ENCODE measurements at places on chromosomes 16 and 17. TPM values are rescaled to one million over a fixed set of nuclear protein-coding genes. Genes with fewer than 3 reads are reported as not detected.
A peak's percentile ranks its signal among the peaks of the same experiment; 100 is the strongest.

DNA sequence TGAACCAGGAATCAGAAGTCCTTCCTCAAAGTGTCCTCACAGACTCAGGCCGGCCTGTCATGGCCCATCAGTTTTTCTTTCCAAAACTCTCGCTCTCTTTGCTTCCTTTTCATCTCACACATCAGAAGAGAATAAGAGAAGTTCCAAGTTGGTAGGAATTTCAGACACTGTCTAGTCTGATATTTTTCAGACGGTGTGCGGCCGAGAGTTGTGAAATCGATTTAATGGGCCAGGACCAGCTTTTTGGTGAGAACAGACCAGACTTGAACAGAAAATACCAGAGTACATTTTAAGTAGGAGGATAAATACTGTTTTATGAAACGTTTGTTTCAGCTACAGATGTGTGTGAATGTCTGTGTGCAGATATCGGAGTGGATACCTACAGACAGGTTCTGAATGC is 24.8 kb upstream of the RCVRN start:
- no peak for DNase-seq
- no peak overlapping the region for H3K4me3 ChIP-seq
- no peaks in the 10 kb centered on the region for H3K27me3 ChIP-seq
- H3K27ac ChIP-seq: no peak overlapping the region
- no peaks in the 10 kb centered on the region for H3K36me3 ChIP-seq

Gene NAGS
- total RNA-seq: 0.60 TPM

Gene ESRP2
- total RNA-seq: 0.10 TPM

DNA sequence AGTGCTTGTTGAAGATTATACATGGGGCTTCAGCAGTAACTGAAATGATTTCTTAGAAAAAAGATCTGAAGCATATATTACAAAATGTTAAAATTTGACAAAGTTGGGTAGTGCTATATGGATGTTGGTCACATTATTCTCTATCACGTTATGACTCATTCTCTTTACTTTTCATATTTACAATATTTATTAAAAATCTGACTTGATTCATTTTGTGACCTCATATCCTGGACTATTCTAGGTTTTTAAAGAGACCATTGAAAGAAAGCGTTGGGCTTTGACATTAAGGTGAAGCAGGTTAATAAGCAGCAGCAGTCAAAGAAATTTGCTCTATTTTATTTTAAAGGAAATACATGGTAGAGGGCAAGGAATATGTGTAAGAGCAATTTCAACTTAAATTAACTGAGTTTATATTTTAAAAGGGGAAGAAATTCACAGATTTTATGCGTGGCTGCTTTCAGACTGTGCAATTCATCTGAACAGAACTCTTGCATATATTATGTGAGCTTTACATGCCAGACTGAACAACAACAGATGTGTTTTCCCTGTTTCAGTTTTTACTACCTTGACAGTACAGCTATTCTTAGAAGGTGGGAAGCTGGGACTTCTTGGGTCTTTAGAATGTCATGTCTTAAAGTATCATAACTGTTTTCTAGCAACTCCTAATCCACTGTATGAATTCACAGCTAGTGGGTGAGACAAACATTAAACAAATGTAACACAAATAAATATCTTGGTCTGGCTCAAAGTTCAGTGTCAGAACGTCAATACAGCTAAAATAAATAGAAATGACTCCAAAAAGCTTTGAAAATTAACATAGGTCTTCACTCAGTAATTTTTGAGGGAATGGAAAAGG is 10.4 kb upstream of the FAM20A start:
- no peak for DNase-seq
- no peak overlapping the region for H3K27ac ChIP-seq
- H3K4me3 ChIP-seq: no peak overlapping the region
- no peaks in the 10 kb centered on the region for H3K4me1 ChIP-seq
- H3K36me3 ChIP-seq: no peaks in the 10 kb centered on the region

- peaks cover 2% of the 10 kb centered on the region for H3K27me3 ChIP-seq
- peak overlapping the region; percentile 98 for H3K27ac ChIP-seq
- DNase-seq: no peak
- H3K4me1 ChIP-seq: peaks cover 52% of the 10 kb centered on the region
These were observed 742 bp upstream of the FBXO31 start for GRCh38 chr16:87384162-87384874.

Gene ZPBP2
- total RNA-seq: not detected

- peaks cover 11% of the 10 kb centered on the region for H3K4me1 ChIP-seq
- H3K36me3 ChIP-seq: peaks cover 9% of the 10 kb centered on the region
- H3K27ac ChIP-seq: no peak overlapping the region
These were observed 21.1 kb upstream of the CDRT4 start for GRCh38 chr17:15488557-15488956.

DNA sequence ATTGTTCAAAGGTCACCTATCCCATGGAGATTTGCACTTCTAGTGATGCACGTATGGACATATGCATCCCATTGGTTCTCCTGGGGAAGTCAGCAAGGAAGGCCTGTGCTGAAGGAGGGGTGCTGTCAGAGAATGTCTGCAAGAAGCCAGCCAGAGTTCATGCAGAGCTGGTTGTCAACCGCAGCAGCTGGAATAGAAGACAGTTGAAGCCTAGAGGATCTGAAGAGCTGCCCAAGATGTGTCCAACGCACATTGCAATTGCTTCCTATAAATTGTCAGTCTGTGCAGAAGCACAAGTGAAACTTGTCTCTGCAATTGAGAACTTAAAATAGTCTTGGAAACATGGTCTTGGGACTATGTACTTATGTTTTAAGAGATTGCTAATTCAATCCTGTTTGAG is 82.1 kb upstream of the CNTNAP4 start:
- H3K36me3 ChIP-seq: no peaks in the 10 kb centered on the region
- no peaks in the 10 kb centered on the region for H3K4me1 ChIP-seq
- no peak overlapping the region for H3K4me3 ChIP-seq
- no peak overlapping the region for H3K27ac ChIP-seq
- no peaks in the 10 kb centered on the region for H3K27me3 ChIP-seq

DNA sequence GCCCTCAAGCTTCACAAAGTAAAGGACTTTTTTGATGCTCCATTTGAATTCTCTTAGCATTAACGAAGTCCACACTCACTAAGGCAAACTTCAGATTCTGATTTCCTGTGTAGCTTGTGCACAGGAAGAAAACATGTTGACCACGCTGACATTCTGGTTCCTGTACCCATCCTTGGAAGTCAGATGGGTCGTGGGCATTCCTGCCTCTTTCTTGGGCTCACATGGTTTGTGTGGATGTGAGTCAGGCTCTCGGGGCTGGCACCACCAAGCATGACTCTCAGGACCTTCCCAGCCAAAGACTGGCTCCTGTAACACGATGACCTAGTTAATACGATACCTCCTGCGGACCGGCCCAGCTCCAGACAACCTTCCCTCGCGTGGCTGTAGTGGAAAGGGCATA is 32.8 kb downstream of the ARSG start:
- H3K4me1 ChIP-seq: peaks cover 21% of the 10 kb centered on the region
- no peak overlapping the region for H3K27ac ChIP-seq
- no peak overlapping the region for H3K4me3 ChIP-seq
- H3K27me3 ChIP-seq: peaks cover 7% of the 10 kb centered on the region
- H3K36me3 ChIP-seq: peaks cover 1% of the 10 kb centered on the region

GRCh38 chr16:16782153-16782552 is 403.2 kb downstream of the NPIPA7 start:
- H3K27ac ChIP-seq: no peak overlapping the region
- no peaks in the 10 kb centered on the region for H3K27me3 ChIP-seq
- no peaks in the 10 kb centered on the region for H3K36me3 ChIP-seq
- DNase-seq: no peak
- no peak overlapping the region for H3K4me3 ChIP-seq

DNA sequence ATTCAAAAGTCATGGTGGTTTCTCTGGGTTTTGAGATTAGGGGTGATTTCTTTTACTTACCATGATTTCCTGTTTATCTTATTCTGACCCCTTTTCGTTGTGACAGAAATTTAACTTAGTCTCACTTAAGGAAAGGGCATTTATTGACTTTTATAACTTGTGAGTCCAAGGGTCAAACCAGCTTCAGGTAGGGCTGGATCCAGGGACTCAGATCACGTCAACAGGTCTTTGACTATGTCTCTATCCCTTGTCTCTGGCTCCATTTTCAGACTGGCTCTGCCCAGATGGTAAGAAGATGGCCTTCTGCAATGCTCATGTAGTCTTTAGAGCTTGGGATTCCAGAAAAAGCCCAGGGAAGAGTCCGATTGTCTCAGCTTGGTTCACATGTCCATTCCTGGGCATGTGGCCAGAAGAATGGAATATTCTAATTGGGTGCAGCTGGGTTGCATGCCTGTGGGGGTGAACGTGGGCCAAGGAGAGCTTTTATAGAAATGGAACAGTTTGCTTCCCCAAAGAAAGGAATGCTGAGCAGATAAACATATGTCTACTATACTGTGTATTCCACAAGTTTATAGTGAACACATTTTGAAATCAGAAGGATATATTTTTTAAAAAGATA is 13.4 kb downstream of the USP43 start:
- no peak for DNase-seq
- H3K4me1 ChIP-seq: no peaks in the 10 kb centered on the region
- H3K27ac ChIP-seq: no peak overlapping the region
- H3K36me3 ChIP-seq: no peaks in the 10 kb centered on the region
- peaks cover 2% of the 10 kb centered on the region for H3K27me3 ChIP-seq
- H3K4me3 ChIP-seq: no peak overlapping the region

DNA sequence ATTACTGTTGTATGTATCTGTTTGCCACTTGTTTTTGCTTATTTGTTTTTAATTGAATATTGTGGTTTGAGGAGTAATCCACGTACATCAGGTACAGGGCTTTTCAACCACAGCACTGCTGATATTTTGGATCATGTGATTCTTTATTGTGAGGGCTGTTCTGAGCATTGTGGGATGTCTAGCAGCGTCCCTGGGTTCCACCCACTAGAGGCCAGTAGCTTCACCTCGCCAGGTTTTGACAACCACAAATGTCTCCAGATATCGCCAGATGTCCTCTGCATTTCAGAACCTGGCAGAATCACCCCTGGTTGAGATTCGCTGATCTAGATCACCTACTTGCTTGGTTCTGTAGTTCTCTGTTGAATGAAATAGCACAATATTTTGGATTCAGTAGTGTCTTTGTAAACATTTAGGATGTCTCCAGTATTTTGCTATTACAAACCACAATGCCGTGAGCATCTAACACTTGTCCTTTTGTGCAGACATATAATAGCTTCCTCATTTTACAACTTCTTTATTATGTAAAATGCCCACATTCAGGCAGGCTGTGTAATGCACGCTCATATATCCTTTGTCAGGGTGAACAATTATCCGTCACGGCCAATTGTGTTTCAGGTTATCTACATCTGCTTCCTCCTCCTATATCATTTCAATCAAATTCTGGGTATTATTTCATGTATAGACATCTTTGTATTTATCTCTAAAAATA is 380.3 kb downstream of the SNX29 start:
- no peaks in the 10 kb centered on the region for H3K4me1 ChIP-seq
- no peaks in the 10 kb centered on the region for H3K36me3 ChIP-seq
- DNase-seq: no peak

Gene ASPHD1
- 4.7 TPM for total RNA-seq

Gene SRCIN1
- 0.22 TPM for total RNA-seq

GRCh38 chr17:59361916-59362810 is 30.7 kb downstream of the YPEL2 start:
- H3K4me1 ChIP-seq: peaks cover 62% of the 10 kb centered on the region
- peak overlapping the region; percentile 66 for H3K4me3 ChIP-seq
- DNase-seq: peak; percentile 40
- peaks cover 12% of the 10 kb centered on the region for H3K36me3 ChIP-seq

Gene PHF12
- total RNA-seq: 64.9 TPM

Gene RNF135
- total RNA-seq: 8.6 TPM

DNA sequence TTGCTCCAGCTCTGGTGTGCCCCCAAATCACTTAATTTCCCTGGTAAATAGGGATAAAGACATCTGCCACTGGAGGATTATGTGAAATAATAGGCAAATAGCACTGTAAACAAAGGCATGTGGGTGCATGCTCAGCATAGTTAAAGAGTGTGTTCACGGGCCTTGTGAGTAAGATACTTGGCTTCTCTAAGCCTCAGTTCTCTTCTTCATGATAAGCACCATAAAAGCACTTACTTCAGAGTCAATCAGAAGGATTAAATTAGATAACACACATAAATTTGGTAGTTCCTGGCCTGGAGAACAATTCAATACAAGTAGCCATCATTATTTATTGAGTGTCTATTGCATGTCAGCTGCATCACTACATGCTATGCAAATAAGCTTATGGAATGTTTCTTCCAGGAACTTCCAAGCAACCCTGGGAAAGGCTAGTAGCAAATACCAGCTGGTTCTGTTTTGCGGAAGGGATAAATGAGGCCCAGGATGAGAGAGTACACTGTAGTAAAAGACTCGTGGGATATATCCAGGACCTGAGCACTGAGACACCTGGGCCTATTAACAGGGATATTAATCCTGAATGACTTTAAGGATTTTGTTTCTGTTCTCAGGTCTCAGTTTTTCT is 14.5 kb downstream of the CCL11 start:
- no peaks in the 10 kb centered on the region for H3K36me3 ChIP-seq
- H3K27ac ChIP-seq: no peak overlapping the region
- H3K4me1 ChIP-seq: peaks cover 40% of the 10 kb centered on the region

DNA sequence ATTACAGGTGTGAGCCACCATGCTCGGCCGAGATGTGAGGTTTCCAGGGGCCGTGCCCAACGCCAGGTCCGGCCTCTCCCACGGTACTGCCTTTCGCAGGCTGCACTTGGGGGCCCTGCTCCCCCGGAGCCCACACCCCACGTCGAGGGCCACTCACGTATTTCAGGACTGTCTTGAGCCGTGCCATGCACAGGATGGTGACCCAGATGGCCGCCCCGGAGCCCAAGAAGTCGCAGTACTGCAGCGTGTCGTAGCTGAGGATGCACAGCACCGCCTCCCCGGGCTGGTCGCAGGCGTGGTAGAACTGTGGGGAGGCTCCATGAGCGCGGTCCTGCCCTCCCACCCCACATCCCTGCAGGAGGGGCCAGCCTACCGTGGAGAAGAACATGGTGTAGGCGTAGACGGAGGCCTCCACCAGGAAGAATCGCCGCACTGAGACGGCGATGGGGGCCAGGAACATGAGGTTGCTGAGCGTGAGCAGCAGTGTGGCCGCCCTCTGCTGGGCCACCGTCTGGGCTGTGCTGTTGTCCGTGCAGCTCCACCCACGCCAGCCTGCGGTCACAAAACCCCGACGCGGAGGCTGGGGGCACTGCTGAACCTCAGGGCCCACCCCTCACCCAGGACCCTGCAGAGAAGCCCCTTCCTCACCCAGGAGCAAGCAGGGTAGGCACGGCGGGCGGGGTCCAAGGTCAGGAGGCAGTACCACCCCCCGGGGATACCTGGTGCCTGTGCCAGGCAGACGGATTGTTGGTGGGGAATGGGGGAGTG is 3.7 kb upstream of the MRPL28 start:
- no peak overlapping the region for H3K27ac ChIP-seq
- H3K4me3 ChIP-seq: no peak overlapping the region
- peaks cover 4% of the 10 kb centered on the region for H3K4me1 ChIP-seq
- H3K27me3 ChIP-seq: no peaks in the 10 kb centered on the region

Gene CCDC200
- total RNA-seq: 0.47 TPM

Gene TP53TG3C
- not detected for total RNA-seq
